NCI-H1092 (cell line): ENCODE measurements at places on chromosomes 6 and 20.

DNA sequence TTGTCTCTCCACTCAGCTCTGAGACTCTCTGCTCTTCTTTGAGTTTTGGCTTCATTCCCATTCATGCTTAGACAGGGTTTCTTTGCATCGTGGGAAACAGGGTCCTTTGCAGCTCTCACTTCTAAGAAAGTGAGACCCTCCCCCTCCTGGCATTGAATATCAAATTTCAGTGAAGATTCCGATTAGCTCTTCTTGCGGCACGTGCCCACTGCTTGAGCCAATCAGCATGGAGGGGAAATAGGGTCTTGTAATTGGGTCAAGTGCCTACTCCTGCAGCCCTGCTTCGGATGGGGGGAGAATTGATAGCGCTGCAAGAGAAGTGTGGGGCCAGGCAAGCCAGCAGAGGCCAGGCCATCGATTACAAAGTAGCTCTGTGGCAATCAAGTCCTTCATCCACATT lies 69.6 kb downstream of the TFAP2C start:
- DNase-seq, result no peak

DNA sequence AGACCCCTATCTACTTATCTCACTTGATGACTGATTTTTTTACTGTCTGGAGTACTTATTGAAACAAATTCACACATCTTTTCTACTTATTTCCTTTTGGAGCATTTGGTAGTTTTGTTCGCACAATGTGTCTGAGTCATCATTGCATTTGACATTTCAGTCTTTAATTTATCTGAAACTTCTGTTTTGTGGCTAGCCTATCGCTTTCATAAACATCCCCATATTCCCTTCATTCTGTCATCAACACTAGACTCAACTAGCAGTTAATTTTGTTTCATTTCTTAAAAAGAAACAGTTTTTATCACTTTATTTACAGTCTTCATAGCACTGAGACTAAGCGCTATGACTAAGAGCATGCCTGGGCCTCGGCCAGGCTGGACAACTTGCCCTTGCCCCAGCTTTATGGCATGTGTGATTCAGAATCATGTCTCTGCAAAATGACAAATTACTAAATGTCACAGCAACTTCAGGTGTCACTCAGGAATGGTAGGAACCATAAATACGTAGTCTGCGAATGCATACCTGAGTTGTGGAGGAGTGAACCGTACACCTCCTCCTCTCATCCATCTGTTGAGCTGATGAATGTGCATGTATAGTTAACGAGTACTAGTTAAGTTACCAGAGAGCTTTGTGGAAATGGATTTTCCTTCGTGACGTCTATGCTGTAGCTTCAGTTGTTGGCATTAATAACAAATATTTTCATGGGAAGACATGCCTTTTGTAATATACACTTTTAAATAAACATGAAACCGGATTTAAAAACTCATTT lies 16.2 kb downstream of the L3MBTL3 start:
- no peak for DNase-seq

DNA sequence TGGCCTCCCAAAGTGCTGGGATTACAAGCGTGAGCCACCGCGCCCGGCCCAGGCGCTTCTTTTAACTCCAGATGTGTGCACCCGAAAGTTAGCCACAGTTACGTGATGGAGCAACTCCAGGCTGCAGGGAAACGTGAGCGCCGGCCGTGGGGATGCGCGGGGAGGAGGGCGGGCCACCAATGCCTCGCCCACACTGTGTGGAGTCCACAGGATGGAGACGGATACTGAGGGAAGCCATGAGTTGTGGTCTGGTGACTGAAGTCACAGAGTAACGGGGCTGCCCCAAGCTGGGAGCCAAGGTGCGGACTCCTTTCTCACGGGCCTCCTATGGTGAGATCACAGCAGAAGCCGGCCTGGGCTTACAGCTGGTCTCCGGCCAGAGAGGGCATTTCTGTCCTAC lies 23.2 kb downstream of the YTHDF1 start:
- no peak for DNase-seq

- DNase-seq, result peak; percentile 85
Measured at GRCh38 chr6:160992061-160992979, 751 bp downstream of the MAP3K4 start.

GRCh38 chr6:128028183-128028582 lies 127.3 kb upstream of the THEMIS start:
- no peak for DNase-seq

- no peak for DNase-seq
Measured at GRCh38 chr20:18323705-18324104, 35.4 kb downstream of the ZNF133 start.

DNA sequence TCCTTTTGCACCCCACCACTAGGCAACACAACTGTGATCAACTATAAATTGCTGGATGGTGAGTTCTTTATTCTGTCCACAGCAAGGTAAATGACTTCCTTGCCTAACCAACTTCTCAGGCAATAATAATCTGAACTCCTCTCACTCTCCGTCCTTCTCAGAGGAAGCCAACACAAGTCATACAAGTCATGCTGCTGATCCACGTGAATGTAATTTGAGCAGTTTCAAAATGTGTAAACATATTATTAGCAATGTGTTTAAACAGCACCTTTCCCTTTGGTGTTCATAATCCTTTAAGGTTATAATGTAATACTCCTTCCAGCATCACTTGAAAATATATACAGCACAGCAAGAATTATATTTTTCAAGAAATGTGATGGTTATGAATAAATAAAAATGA lies 127.9 kb downstream of the QRSL1 start:
- DNase-seq, result peak; percentile 1

DNA sequence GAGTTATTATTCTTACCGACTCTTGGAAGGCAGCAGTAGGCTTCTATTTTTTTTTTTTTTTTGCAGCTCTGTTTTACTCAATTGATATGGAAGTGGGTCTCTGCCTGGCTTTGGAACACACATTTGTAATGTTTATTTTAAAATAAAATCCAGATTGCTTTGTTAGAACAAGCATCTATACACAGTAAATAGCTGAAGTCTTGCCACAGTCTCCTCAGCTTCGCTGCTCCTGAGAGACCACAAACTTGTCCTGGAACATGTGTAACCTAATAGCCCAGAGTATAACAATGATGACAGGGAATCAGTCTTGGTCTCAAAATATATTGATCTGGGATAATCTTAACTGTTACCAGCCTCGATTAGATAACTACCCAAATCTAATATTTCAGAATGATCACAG lies 299.8 kb upstream of the NOX3 start:
- no peak for DNase-seq

DNA sequence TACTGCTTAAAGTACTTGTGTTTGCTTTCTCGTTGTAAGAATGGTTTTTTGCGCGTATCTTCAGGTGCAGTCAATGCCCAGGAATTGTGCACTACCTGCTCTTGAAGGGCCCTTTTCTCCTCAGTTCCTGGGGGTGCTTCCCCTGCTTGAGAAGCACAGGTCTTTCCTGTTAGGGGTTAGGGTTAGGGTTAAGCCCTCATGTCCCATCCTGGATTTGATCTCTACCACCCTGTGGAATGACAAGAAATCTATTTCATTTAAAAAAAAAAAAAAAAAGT lies 39.6 kb upstream of the TBXT start:
- no peak for DNase-seq

DNA sequence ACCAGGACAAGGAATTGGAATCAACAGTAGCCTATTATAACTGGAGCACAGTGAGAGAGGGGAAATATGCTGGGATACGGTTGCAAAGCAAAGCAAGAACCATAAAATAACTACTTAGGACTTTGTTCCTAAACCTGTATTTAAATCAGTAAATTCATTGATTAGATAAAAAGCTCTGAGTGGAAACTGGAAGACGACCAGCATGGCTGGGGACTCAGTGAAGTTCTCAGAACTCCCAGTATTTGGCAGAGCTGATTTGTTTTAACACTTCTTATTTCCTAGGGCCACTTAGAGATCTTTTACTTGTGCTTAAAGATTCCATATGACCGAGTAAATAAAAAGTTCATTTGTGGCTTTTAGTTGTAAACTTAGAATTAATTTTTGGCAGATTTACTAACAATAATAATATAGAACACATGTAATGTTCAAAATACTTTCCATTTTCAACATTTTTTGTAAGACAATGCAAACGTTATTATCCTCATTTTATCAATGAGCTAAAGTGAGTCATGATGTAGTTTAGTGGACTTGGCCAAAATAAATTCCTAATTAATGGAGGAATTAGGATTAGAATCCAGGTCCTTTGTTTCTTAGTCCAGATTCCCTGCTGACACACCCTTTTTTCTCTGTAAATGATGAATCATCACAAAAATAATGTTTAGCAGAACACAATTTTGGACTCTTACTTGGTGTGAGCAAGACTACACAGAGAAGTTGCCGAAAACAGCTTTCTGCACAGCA lies 392.9 kb downstream of the GJA1 start:
- no peak for DNase-seq

DNA sequence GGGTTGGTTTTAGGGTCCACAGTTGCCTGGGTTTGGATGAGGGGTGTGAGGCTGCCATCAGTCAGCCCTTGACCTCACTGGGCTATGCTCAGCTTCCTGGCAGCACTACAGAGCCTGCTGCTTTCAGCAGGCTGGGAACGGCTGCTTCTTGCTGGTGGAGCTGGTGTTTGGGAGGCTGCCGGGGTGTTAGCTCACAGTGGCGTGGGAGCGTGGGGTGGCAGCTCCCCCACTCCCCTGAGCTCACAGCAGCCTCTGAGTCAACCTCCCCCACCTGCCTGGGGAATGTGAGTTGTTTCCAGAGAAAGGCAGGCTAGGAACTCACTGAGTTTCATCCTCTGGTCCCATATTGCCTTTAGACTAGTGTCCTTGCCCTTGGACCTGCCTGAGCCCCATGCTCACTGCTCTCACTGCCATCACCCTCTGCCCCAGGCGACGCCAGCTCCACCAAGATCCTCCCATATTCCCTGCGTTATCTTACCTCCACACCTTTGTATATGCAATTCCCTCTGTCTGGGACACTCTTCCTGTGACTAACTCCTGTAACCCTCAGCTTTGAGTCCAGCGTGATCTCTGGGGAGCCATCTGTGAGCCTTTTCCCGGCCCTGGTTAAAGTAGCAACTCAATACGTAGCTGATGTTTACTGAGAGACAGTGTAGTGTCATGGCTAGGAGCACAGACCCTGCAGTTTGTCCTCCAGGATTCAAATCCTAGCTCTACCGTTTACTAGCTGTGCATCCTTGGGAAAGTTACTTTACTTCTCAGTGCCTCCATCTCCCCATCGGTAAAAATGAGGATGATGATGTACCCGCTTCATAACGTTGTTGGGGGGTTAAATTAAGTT lies 34.8 kb downstream of the PPP1R16B start:
- no peak for DNase-seq

DNA sequence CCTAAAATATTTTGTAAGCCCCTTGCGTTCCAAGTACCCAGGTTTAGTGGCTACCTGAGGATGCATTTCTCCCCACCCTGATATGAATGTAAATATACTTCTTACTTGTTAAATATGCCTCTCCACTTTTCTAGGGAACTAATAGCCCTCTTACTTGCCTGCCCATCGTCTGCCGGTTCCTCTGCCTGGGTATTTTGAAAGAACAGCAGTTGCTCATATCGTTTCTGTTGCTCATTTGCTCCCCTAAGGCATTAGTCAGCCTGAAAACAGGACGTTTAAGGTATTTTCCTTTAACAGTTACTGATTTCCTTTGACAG lies 141.3 kb upstream of the CARMIL1 start:
- DNase-seq, result no peak

GRCh38 chr6:158999154-158999665 lies 792 bp downstream of the RSPH3 start:
- DNase-seq, result no peak

DNA sequence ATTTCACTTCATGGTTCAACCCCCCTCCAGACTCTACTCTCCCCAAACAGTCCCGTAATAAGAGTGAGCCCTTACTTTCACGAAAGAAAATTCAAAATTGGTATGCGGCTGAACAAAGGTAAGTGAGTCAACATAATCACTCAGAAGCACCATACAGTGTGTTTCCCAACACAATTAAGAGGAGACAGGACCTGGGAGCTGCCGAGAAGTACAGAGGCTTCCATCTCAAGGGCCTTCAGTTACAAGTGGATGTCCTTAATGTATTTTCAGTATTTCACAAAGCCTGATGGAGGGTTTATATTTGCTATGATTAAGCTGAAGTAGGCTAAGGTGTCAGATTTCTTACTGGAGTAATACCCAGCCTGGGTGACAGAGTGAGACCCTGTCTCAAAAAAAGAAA lies 51.1 kb downstream of the MYO6 start:
- no peak for DNase-seq

GRCh38 chr6:11263291-11263775 lies 30.9 kb upstream of the NEDD9 start:
- no peak for DNase-seq

DNA sequence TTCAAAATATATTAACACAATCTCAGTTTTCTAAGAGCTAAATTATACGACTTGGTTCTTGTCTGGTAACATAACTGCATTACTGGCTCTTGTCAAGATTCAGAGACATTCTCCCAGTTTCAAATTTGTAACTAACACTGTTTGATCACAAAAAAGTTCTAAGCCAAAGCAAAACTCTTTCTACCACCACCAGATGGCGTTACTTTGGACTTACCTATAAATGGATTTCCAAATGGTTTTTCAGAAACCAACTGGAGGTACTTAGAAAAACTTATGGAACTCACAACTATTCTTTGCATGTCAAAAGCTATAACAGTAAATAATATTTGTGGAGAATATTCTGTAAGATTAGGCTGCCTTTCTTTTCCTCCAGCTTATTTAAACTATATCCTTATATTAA lies 34.2 kb upstream of the GFRAL start:
- no peak for DNase-seq

- peak; percentile 29 for DNase-seq
Measured at GRCh38 chr6:138545621-138545980, 46.3 kb upstream of the NHSL1 start.

DNA sequence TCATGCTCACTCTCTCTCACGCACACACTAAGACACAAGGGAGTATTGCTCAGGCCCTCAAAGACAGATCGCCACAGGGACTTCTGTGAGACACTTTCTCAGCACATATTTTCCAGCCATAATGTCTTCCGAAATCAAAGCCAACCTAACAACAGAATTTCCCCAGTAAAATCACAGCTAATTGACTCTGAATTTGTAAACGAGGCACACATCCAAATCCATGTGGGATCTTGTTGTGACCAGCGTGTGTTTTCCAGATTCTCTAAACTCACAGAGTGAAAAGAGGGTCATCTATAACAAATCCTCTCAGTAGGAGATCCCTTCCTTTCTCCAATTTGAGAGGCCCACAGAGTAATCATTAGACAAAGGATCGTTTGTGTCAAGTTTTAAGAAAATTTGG lies 280.4 kb downstream of the PACRG start:
- no peak for DNase-seq

GRCh38 chr6:12269110-12269509 lies 21.1 kb upstream of the EDN1 start:
- no peak for DNase-seq

- DNase-seq, result no peak
Measured at GRCh38 chr6:150196942-150197745, 54.3 kb downstream of the PPP1R14C start.

- no peak for DNase-seq
Measured at GRCh38 chr6:7129360-7129759, 21.6 kb downstream of the RREB1 start.

GRCh38 chr6:131911951-131912350 lies 39.2 kb downstream of the CCN2 start:
- no peak for DNase-seq

- DNase-seq, result no peak
Measured at GRCh38 chr6:12844284-12845223, 128.0 kb downstream of the PHACTR1 start.

GRCh38 chr6:144104488-144104887 lies 9.1 kb upstream of the SF3B5 start:
- no peak for DNase-seq
